Progenitor cell of endocrine pancreas (in vitro differentiated cells): ENCODE measurements at places on chromosomes 3 and 15. TPM values are rescaled to one million over a fixed set of nuclear protein-coding genes. Genes with fewer than 3 reads are reported as not detected.

- DNase-seq = no peak
Measured at GRCh38 chr3:13947912-13948311, 68.0 kb upstream of the WNT7A start.

DNA sequence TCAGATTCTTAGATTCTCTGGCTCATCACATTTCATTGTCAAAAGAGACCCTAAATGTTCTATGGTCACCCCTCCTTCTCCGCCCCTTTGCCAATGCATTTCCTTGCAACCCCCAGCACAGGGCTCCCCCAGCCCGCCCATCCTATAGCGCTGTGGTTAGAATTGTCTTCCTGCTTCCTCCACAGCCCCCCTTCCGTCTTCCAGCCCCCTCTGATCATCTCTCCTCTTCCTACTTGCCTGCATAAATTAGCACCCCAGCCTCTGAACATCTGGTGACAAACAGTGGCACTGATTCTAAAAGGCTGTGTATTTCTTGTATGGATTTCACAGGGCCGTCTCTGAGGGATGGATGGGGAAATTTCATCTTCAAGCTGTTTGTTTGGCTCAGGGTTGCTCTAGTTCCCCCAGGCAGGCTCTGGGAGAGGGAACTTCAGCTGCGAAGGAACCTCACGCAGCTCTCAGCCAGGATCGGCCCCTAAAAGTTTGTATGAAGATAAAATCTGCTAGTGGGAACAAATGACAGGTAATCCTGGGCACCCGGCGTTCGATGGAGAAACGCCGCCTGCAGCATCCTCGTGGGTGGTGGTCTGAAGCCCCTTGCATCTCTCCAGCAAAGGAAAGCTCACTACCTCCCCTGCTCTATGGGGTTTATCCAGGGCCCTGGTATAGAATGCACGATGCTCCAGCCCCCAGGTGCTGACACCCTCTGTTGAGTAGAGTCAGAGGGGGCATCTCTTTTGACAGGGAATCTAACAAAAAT, 83.0 kb downstream of the WNT7A start:
- DNase-seq = no peak

DNA sequence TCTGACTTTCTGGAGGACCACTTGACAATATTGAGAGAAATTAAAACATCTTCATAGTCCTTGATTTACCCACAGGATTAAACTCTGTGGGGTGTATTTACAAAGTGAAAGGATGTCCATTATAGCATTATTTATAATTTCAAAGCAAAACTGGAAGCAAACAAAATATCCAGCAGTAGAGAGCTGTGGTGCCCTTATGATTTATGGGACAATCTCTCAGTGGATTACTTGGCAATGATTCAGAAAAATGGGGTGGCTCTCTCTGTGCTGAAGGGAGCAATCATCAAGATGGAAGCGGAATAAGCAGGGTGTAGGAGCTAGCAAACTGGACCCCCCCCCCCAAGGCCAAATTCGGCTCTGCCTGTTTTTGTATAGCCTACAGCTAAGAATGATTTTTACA, 9.0 kb downstream of the PPCDC start:
- DNase-seq = no peak

- DNase-seq = no peak
Measured at GRCh38 chr3:113228498-113229286, 17.3 kb downstream of the BOC start.

DNA sequence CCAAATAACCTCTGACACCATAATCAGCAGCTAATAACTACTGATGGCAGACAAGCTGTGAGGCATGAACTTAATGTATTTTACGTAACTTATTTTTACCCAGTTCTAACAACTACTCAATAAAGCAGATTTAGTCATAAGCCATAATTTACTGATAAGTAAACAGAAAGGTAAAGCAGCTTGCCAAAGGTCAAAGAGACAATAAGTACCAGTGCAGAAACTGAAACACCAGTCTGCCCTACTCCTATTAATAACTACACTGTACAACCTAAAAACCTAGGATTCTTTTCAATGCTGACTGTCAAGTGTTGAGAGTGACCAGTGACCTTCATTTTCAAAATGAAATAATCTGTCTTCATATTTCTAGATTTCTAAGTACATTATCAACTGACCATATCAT, 152.2 kb downstream of the NR2E3 start:
- DNase-seq = no peak

DNA sequence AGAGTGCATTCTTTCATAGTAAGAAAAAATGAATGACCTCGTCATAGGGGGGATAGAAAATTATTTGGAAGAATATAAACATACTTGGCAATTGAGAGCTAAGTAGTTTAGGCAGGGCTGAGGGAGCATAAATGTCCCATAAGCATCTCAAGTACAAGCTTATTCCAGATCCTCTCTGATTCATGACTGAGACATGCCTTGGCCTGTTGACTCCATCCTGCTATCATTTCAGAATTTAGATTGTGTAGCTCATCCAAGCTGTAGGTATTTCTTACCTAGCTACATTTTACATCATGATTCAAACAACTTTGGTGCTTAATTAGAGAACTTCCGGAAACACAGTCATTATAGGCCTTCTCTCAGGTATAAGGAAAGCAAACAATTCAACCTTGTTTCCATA, 12.3 kb downstream of the POGLUT1 start:
- no peak for DNase-seq

- DNase-seq = no peak
Measured at GRCh38 chr15:65343374-65343981, 34.3 kb downstream of the IGDCC3 start.

DNA sequence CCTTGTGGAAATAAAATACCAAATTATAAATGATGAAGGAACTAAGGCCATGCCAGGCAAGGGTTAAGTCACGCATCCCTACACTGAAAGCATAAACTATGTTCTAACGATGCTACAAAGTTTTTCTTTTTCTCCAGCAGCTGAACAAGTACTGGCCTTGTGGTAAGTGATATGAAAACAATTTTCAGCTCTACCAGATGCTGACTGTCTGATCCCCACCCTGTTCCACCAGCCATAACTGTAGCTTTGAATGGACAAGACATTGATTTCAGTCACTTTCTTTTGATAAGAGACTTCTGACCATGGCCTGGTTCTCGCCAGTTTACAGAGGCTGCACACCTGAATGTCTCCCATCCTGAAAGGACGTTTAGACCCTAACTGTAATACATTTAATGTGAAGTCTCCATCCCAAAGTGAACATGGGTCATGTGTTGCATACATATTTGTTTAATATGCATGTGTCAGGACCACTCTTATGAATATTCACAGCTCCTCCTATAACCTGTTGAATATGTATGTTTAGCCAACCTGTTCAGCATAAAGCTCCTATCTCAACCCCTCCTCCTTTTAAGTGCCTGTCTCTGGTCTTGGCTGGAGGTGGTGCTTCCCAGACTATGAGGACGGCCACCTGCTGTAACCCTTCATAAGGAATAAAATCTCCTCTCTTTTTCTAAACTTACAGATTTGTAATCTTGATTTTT, 33.4 kb downstream of the MASP1 start:
- no peak for DNase-seq

DNA sequence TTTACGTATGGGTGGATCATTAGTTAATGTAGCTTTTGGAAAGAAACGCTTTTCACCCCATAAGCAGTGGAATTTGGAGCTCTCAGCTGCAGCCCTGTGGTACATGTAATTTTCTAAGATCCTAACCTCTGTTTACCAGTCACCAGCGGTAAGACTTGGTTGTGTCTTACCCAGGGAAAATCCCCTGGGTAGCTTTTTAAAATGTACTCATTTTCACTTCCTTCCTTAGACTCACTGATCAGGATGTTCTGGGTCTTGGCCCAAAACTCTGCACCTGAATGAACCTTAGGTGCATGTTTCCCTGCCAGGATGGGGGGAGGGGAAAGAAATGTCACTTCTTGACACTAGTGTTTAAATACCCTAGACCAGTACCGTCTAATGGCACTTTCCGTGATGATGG, 605.2 kb downstream of the MAGI1 start:
- no peak for DNase-seq

DNA sequence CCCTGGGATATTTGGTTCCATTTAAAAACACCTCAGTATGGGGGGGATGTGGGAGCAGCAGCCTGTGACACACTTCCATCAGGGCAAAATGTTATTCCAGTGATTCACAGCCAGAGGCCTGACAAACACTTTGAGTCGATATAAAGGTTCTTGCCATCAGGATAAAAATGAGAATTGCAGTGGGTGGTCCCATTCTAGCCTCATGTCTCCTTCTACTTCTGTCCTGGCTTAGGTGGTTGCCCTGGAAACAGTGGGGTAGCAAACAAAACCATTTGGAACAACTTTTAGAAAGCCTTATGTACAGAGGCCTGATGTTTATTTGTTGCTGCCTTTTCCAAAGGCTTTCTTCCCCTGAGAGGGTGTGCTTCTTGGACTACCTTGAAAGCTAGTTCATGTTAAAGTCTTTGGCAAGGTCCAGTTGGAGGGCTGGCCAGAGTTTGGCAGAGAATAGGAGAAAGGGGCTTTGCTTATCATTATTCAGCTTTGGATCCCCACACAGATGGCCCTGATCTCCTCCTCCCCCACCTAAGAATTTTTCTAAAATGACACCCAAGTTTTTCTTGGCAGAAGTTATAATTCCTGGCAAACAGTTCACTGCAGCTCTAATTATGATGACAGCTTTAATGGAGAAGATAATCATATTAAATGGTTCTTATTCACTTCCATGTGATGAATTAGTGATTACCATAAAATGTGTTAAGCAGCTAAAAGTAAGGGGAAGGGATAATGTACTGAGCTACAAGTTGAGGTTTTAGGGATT, 84.2 kb upstream of the ZNF280D start:
- DNase-seq = no peak

DNA sequence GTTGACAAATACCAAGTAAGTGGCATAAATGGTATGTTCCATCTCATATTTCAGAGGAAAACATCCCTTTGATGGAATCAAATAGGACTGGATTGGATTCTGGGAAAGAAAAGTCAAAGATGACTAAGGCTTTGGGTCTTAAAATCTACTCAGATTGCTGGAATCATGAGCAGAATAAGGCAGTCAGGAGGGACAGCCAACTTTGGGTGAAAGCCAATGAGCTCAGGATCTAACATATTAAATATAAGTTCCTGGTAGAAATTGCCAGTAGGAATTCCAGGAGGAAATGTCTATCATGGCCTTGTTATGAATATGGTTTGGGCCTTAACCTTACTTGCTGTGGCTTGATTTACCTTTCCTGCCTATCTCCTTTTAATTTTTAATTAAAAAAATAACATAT, 55.3 kb downstream of the ISL2 start:
- DNase-seq = no peak

DNA sequence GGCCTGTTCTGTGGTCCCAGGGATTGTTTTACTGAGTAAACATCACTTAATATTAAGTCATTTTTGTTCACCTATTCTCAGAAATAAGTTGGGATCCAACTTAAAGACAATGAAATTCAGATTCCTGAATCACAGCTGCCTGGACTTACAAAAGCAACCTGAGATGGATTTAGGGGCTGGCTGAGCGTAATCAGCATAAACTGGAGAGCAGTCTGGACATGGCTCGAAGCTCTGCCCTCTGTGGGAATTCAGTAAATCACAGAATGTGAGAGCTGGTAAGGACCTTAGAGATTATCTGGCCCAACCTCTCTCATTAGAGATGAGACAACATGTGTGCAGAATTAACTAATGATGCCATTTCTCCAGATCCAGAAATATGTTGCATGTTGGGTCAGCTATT, 23.7 kb downstream of the CCDC80 start:
- no peak for DNase-seq

- DNase-seq = no peak
Measured at GRCh38 chr3:13215940-13216546, 142.8 kb upstream of the IQSEC1 start.

DNA sequence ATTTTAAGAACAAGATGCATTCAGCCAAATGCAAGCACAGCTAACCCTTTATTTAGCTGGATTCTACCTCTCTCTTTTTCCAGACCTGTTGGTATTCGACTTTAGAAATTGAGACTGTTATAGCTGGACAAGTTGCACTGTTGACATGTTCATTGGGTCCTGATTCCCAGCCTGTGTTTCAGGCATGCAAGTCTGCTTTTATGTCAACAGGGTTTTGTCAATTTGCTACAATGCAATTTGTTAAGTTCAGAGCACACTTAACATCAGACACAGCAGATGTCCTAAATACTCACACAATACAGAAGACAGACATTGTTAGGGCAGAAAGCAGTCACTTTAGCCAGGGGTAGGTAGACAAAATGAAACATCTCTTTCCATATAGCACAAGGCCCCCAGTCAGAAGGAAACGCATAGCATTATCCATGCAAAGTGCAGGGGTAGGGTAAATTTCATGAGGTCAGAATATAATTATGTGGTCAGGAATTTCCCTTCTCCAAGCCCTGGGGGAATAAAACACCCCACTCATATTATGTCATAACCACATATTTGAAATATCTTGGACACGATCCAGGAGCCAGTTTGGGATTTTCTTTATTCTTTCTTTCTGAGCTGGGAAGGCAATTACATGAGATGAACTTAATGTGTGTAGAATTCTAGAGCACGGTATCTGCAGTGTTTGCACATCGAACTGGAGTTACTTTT, 504.1 kb downstream of the NTRK3 start:
- no peak for DNase-seq

- DNase-seq = no peak
Measured at GRCh38 chr3:54654776-54655175, 273.1 kb downstream of the LRTM1 start.

DNA sequence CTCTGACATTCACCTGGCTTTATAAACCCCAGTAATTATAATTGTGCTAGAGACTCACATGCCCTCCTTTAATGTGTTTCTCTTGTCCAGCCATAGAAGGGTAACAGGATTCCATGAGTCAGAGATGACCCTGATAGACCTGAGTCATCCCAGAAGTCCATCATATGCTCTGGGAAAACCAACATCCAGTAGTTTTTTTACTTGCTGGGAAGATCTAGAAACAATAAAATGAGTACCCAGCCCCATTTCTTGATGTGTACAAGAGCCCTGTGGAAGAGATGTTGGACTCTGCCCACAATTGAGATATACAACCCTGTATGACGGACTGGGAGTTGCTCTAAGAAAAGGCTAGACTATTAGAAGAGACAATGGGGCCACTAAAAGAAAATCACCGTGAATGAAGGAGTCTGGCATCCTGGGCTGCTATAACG, 22.4 kb upstream of the THUMPD3 start:
- DNase-seq = no peak

DNA sequence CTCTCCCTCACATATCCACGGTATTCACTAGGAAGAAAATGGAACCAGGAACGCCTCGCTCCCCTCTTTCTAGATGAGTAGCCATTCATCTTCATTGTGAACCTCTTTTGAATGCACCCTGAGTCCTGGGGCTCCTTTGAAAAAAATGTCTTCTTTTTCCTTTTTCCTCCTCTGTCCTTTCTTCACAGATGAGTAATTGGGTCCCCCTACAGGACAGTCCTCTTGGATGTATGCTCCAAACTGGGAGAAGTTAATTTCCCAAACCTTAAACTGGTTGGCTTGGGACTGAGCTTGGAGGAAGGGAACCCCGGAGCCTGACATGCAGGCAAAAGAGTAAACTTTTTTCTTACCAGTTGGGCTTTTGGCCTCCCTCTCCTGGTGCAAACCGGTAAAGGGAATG, 108.8 kb downstream of the DPH6 start:
- no peak for DNase-seq

- DNase-seq = no peak
Measured at GRCh38 chr3:126102530-126102951, 18.6 kb upstream of the SLC41A3 start.

GRCh38 chr3:8755564-8756237, 13.7 kb downstream of the OXTR start:
- DNase-seq = no peak

Gene SLC51A
- total RNA-seq = 0.34 and 0.62 TPM in 2 replicates

Gene SH3BP5
- 11.6 and 14.7 TPM in 2 replicates for total RNA-seq

Gene TAGLN3
- total RNA-seq = 7.4 and 9.0 TPM in 2 replicates

Gene KLHL40
- total RNA-seq = not detected in 2 replicates

Gene GOLGA6A
- 0.64 and 0.89 TPM in 2 replicates for total RNA-seq

Gene ETFA
- total RNA-seq = 105 and 107 TPM in 2 replicates

Gene P3H2
- 5.2 and 5.3 TPM in 2 replicates for total RNA-seq

Gene CCDC39
- total RNA-seq = 0.22 and 0.29 TPM in 2 replicates

Gene TICRR
- 13.9 and 14.7 TPM in 2 replicates for total RNA-seq

Gene SERINC4
- 0.33 and 0.36 TPM in 2 replicates for total RNA-seq
